Activated CD8-positive, alpha-beta memory T cell treated with anti-CD3 and anti-CD28 coated beads for 1 hour (primary cell): ENCODE measurements at places on chromosomes 5 and 9.

DNA sequence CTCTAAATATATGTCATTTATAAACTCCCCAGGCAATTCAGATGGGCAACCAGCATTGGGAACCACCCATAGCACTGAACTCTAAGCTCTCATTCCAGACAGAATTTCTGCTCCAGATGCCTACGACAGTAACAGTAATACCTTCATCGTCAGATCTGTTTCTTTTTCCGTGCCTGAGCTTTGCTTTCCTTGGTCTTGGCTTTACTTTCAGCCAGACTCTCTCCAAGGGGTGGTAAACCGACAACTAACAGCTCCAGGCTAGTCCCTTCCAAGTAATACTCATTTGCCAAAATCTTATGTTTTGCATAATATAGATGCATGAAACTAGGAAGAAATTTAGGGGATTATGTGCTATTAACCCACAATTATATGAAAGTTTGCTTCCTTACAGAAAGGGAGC is 102.3 kb downstream of the PJA2 start:
- no peak for DNase-seq

DNA sequence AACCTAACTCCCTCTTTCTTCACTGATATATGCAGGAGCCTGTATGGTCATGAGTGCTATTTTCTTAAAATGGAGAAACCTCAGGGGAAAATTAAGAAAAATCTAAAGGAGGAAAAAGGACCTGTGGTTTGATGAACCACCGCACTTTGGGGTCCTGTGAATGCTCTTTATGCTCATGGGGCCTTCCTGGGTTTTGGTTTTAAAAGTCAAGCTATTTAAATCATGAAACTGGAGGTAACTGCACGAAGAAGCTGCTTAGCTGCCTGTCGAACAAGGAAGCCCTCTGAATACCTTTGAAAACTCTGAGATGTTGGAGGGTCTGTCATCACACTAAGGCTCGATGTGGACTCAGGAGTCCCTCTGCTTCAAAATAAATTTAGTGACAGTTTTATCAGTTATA is 564.5 kb upstream of the ADAMTS16 start:
- DNase-seq, result no peak

DNA sequence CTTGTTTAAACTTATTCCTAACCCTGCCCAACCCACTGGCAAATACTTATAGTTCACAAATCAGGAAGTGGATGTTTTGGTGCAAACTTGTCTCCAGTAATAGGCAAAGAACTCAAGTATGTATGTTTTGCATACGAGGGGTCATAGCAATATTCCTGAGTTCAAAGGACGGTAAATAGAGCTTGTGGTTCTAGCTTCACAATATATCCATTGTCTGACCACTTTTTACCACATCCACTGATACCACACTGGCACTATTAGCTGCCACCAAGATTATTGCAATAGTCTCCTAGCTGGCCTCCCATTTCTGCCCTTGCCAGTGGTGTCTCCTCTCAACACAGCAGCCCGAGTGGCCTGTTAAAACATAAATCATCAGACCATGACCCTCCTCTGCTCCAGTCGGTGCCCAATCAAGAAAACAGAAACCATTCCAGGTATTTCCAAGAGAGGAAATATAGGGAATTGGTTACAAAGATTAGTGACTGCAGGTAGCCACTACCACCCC is 17.0 kb downstream of the GRXCR2 start:
- no peak for DNase-seq

DNA sequence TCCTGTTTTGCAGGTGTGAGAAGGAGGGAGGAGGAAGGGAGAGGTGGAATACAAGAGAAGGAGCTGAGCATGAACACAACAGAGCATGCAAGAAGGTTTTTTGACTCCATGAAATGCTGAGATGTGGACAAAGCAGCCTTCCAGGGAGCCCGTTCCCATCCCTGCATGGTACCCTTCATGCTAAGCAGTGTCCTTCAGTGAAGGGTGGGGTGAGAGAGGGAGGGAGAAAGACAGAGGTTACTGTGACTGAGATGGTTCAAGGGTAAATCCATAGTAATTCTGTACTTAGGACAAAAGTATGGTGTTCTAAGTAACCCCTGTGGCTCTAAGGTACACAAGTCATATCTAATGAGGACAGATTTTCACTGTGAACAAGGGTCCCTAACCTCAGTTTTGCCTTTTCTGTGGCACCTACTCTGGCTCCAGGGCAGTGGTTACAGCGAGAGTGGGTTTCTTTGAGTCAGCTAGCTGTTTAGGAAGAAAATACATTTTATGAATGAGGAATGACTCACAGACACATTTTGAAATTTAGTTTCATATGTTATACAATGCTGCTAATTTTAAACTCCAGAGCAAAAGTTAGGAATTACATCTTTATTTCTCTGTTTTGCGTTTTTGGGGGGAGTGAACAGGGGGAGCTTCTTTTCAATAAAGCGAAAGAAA is 184.9 kb upstream of the SLC12A2 start:
- no peak for DNase-seq

GRCh38 chr9:124084087-124084486 is 72.5 kb downstream of the LHX2 start:
- DNase-seq, result no peak

DNA sequence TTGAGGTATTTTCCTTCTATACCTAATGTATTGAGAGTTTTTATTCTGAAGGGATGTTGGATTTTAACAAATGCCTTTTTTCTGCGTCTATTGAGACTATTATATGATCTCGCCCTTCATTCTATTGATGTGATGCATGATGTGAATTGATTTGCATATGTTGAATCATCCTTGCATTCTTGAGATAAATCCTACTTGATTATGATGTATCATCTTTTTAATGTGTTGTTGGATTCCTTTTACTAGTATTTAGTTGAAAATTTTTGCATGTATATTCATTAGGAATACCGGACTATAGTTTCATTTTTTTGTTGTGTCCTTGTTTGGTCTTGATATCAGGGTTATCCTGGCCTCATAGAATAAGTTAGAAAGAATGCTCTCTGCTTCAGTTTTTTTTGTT is 169.7 kb downstream of the NPR3 start:
- DNase-seq, result no peak

DNA sequence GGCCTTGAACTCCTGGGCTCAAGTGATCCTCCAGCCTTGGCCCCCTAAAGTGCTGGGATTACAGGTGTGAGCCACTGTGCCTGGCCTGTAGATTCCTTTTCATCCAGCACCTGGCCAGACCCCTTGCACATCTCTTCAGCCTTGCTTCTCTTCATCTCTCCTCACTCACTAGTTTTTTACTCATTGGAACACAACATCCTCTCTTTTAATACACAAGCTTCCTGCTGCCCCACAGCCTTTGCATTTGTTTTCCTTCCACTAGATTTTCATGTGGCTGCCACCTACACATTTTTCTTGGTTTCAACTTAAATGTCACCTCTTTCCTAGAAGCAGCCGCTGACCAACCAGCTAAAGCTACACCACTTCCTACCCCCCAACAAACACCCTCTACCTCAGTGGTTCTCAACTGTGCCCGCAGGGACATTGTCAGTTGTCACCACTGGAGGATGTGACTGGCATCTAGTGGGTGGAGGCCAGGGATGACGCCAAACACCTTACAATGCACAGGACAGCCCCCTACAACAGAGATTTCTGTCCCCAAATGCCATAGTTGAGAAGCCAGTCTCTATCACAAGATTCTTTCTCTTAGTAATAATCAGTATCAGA is 33.7 kb downstream of the HAVCR1 start:
- DNase-seq, result peak; percentile 31

GRCh38 chr5:135894276-135894675 is 1.4 kb downstream of the IL9 start:
- DNase-seq, result no peak

DNA sequence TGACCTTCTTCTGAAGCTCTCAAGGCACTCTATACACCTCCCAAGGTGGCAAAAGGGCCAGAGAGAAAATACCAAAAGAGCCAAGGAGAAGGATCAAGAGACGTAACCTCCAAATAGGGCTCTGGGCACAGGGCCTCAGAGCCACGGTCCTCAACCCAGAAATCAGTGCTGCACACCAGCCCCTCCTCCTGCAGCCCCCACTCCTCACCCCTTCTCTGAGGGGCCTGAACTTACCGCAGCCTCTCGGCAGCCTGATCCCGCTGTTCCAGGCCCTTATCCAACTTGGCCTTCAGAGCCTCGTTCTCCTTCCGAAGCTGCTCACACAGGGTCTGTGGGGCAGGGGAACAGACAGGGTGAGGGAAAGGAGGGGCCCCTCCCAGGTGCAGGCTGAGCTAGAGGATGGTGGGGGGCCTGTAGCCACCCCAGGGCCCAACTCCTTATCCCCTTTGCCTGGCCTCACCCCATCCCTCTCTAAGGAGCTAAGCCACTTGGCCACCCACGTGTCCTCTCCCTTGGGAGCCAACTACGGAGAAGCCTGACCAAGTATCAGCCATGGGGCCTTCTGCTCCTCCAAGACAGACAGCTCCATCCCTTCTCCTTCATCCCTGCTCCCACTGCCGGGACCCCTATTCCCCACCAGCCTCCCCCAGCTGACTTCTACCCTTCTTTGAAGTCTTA is 28.8 kb downstream of the TNIP1 start:
- no peak for DNase-seq

- no peak for DNase-seq
Measured at GRCh38 chr5:88776692-88777091, 106.3 kb downstream of the MEF2C start.

DNA sequence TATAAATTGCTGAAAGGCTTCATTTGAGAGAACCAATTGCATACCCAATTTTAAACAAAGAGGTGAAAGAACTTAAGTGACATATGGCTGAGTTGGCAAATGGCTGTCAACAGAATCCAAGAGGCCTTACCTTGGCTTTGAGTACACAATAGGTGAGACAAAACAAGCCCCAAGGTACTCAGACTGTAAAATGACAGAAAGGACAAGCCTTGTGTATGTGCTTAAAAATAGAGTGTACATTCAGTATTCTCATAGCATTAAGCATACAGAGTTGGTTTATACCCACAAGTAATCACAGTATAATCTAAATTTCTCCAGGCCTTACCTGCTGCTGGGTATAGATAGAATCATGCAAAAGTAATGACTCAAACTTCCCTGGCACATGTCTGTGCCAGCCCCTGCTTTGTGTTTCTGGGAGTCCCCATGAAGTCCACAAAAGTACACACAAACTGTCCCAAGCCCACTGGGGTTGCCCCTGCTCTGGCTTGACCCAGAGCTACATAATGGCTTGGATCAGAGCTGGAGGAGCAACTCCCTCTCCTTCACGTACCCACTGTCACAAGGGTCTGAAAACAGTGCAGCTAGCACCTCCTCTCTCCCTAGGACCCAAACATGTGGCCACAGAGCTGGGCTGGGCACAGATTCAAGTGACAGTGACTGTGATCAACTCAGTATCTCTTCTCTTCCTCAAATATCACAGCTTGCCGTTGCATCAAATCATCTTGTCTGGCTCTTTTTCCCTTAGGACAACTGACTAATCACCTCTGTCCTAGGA is 250.8 kb downstream of the ENC1 start:
- DNase-seq, result no peak

- no peak for DNase-seq
Measured at GRCh38 chr5:14202462-14202861, 59.3 kb downstream of the TRIO start.

- no peak for DNase-seq
Measured at GRCh38 chr5:37638897-37639296, 200.9 kb downstream of the GDNF start.

- DNase-seq, result no peak
Measured at GRCh38 chr9:38386319-38386895, 6.1 kb upstream of the ALDH1B1 start.

DNA sequence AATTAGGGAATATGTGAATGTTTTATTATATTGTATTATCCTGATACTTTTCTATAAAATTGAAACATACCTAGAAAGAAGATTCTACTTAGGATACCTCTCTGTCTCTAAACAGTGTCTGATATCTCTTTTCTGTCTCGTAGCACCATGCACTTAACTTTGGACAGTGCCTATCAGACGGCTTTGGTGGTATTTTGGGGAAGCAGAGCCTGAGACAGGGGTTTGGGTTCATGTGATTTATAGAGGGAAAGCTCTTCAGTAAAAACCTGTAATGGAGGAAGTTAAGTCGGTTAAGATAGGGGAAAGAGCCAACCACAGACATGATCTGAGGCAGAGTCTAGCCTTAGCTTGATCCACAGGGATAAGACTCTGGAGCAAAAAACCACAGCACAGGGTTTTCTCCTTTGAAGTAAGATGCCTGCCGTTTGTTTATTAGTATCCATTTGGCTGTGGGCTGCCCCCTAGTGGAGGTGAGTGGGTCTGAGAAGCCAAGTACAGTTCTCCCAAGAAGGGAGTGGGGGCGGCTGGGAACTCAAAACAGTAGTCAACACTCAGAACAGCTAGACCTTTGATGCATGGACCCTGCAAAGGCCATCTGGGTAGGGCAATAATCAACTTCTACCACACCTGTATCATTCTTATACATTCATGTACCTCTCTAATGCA is 141.2 kb upstream of the ASTN2 start:
- no peak for DNase-seq

- DNase-seq, result no peak
Measured at GRCh38 chr5:58507715-58508114, 16.5 kb downstream of the GAPT start.

GRCh38 chr9:82490019-82490499 is 501.5 kb downstream of the SPATA31D1 start:
- DNase-seq, result no peak

DNA sequence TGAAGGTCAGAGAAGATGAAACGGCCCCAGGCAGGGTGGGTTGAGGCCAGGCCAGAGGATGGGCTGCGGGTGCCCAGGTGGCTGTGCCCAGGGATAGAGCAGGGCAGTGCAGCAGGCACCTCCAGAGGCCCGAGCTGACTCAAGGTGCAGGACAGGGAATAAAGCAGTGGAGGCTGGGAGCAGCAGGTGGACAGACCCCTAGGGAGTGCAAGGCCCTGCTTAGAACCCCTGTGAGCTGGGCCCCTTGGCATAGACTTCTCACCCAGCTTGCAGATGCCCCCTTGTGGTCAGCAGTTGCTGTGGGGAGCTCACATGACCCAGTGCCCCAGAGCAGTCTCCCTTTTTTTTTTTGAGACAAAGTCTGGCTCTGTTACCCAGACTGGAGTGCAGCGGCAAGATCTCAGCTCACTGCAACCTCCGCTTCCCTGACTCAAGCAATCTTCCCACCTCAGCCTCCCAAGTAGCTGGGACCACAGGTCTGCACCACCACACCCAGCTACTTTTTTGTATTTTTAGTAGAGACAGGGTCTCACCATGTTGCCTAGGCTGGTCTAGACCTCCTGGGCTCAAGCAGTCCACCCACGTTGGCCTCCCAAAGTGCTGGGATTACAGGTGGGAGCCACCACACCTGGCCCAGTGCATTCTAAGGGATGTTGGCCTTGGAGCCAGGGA is 118.8 kb downstream of the WNK2 start:
- peak; percentile 12 for DNase-seq

GRCh38 chr5:125326150-125326510 is 579.7 kb upstream of the ZNF608 start:
- DNase-seq, result no peak

DNA sequence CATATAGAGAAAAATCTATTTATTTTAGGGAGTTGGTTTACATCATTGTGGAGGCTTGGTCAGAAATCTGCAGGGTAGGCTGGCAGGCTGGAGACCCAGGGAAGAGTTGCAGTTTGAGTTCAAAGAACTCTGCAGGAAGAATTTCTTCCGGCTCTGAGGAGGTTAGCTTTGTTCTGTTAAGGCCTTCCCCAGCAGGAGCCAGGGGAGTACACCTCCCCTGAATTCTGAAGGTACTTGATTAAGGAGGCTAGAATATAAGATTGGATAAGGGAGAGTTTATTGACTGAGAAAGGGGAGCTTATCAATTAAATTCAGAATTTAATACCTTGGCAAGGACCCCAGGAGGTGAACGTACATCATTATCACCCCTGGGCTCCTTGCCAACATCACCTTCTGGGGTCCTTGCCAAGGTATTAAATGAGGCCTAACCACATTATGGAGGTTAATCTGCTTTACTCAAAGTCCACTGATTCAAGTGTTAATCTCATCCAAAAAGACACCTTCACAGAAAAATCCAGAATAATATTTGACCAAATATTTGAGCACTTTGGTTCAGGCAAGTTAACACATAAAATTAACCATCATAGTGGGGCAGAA is 351.7 kb downstream of the CWC27 start:
- no peak for DNase-seq
